ENCODE measurements at places on chromosomes 11 and 22.

DNA sequence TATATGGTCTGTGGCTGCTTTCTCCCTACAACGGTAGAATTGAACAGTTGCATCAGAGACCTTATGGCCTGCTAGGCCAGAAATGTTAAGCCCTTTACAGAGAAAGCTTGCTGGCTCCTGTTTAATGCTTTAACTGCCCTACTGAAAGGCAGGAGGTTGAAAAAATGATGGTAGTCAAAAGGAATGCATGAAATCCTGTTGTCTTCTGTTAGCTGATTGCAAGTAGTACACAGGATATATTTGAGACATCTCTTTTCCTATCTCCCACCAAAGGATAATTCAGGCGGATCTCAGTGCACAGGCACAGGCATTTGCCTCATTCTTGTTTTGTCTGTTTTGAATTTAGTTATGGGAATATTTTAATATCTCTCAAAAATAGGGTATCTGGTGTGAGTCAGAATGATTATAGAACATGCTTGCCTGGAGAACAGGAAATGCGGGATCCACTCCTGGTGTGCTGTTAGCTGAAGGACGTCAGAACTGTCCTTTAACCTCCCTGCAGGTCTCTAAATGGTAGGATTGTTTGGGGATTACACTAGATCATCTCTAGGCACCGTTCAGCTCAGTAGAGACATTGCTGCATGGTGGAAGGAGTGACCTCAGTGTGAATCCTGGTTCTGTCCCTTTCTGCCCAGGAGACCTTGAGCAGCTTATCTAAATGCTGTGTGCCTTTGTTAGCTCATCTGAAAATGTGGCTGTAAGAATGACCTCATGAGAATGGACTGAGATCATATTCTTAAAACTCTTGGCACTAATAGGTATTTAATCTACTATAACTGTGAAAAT is 49.5 kb downstream of the PACS1 start:
- DNase-seq: no peak

DNA sequence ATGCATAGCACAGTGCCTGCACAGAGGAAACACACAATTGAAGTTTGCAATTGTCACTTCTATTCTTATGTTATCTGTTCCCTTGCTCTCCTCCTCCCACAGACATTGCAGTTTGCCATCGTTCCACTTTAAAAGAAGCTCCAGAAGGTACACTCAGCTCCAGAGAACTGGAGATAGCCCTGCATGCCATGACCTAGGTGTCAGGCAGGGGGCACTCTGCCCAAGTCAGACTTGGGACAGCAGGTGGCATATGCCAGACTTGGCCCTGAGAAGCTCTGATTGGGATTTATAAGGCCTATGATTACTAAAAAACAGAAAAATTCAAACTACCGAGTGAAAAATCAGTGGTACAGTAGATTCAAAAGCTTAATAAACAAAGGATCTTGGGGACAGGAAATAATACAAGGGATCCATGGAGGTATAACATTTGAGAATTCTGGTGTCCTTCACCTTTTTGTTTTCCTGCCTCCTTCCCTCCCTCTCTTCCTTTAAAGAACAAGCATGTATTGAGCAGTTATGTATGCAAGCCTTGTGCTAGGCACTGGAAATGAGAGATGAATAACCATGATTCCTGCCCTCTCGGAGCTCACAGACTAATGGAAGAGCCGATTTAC is 40.0 kb downstream of the TENM4 start:
- no peak for DNase-seq

DNA sequence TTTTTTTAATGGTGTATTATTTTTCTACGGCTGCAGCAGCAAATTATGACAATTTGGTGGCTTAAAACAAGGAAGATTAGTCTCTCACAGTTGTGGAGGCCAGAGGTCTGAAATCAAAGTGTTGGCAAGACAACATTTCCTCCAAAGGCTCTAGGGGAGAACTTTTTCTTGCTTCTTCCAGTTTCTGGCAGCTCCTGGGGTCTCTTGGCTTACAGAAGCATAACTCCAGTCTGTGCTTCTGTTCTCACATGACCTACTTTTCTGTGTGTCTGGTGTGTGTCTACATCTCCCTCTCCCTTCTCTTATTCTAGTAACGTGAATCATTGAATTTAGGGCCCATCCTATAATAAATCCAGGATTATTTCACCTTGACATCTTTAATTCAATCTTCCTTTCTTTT is 551.9 kb upstream of the LUZP2 start:
- DNase-seq: no peak

- no peak for DNase-seq
Measured at GRCh38 chr22:35422145-35422544, 22.2 kb downstream of the MCM5 start.

- no peak for DNase-seq
Measured at GRCh38 chr22:30306627-30307011, 17.3 kb upstream of the CASTOR1 start.

DNA sequence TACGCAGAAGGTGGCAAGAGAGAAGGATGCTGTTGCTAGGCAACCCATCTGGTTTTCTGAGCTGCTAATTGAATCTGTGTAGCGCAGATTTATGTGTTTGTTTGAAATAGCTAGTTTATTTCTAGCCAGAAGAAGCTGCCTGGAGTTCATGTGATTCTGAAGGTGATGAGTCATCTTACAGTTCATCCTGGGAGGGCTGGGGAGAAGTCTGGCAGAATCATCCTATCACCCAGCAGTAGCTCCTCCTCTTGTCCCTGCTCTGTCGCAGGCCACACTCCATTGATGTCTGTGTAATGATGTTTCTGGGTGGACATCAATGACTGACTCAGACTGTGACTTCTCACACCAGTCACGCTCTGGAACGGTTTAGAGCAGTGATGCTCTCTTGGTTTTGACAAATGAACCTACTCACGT is 4.8 kb upstream of the FBXO7 start:
- no peak for DNase-seq

DNA sequence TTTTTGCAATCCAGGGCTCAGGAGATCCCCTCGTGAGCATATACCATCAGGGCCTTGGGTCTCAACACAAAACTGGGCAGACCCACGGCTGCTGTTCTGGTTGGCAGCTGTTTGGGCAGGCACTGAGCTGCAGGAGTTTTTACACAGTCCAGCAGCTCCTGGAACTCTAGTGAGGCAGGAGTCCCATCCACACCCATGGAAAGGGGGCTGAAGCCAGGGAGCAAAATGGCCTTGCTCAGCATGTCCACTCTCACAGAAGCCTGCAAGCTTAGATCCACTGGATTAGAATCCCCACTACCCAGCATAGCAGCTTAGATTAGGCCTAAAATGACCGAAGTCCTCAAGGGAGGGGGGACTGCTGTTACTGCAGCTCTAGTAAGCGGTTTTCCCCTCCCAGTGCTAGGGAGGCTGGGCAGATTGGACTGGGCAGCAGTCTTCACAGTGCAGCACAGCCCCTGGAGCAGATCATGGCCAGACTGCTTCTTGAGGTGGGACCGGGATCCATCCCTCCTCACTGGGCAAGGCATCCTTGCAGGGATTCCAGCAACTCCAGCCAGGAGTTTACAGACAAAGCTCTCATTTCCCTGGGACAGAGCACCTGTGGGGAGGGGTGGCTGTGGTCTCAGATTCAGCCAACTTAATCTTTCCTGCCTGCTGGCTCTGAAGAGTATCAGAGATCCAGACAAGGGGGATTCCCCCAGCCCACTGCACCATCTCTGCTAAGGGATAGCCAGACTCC is 36.4 kb upstream of the CARD16 start:
- no peak for DNase-seq

DNA sequence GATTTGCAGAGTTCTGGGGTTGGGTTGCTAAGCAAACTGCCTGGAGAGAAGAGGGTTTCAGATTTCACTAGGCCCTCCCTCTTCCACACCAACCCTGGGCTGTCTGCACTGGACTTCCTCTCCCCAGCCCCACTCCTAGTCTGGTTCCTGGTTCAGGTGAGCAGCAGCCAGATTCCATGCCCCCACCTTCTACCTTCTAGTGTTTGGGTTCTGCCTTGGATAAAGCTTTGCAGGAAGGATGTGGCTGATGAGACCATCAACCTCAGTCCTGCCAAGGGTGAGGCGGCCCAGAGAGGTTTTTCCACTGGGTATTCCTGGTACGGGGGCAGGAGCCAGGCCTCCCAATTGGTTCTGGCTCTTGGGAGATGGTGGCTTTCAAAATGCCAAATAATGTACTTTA is 68.3 kb downstream of the BCR start:
- DNase-seq: no peak

DNA sequence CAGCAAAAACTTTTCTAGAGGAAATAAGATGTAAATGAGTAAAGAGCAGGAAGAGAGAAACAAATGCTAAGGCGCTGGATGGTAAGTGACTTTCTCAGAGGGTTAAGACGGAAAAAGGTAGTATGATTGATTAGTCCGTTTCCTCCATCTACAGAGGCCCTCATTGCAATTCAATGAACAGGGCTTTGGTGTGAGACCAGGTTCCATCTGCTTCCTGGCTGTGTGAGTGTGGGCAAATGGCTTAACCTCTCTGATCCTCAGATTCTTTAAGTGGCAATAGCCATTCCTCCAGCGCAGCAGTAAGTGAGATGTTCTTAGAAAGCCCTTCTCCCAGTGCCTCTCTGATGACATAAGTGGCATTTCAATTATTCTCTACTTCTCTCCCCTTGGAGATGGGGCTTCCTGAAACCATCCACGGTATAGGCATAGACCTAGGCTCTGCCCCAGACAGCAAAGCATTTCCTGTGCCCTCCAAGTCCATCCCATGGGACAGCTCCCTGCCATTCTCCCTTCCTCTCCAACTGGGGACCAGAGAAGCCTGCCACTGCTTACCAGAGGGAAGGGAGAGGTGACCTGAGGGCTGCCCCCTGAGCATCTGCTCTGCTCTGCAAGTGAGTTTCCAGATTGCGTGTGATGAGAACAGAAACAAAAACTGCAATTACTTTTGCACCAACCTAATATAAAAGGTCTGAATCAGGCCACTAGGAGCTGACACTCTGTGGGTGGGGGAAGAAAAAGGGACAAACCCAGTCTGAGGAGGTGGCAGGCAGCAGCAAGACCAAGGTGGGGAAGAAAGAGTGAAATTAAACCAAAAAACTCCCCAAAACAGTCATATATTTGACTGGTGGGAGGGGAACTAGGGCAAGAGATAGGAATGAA is 12.7 kb upstream of the CD44 start:
- DNase-seq: no peak

DNA sequence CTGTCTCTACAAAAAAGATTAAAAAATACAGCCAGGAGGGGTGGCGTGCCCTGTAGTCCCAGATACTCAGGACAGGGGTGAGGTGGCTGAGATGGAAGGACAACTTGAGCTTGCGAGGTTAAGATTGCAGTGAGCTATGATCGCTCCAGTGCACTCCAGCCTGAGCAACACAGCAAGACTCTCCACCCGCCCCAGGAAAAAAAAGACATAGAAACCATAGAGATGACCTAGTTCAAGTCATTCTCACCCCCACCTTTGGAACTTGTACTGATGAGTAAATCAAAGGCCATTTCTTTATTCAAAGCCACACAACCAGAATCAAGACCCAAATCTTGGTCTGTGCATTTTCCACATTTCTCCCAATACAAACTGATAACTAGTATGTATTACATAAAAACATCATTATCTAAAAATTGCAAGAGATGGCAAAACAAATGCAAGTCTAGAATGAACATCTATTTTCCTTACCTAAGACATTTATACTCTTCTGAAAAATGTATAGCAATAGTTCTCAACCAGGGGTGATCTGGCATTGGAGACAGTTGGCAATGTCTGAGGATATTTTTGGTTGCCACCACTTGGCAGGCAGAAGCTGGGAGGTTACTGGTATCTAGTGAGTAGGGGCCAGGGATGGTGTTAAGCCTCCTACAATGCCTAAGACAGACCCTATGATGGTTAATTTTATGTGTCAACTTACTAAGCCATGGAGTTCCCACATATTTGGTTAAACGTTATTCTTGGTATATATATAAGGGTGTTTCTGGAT is 34.6 kb downstream of the LGR4 start:
- no peak for DNase-seq

- DNase-seq: no peak
Measured at GRCh38 chr22:45585437-45585755, 82.7 kb downstream of the FBLN1 start.

DNA sequence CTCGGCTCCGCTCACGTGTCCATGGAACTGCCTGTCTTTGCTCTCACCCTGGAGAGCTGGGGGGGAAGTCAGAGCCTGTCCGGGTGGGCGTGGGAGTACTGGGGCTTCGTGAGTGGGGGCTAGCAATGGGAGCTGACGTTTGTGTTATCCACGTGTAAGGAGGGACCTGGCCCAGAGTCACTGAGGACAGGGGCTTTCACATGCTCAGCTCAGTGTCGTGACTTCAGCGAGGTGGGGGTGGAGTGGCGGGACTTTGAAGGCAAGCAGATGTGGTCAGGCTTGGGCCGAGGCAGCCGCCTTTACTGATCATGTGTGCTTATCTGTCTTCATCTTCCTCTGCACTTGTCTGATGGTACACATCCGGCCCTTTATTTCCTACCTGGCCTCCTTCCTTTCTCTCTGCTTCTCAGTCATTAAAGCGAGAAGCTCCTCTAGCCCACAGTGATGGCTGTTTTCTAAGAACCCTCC is 113.1 kb upstream of the NNMT start:
- no peak for DNase-seq

- no peak for DNase-seq
Measured at GRCh38 chr11:40294349-40294735, 1165.1 kb downstream of the LRRC4C start.

DNA sequence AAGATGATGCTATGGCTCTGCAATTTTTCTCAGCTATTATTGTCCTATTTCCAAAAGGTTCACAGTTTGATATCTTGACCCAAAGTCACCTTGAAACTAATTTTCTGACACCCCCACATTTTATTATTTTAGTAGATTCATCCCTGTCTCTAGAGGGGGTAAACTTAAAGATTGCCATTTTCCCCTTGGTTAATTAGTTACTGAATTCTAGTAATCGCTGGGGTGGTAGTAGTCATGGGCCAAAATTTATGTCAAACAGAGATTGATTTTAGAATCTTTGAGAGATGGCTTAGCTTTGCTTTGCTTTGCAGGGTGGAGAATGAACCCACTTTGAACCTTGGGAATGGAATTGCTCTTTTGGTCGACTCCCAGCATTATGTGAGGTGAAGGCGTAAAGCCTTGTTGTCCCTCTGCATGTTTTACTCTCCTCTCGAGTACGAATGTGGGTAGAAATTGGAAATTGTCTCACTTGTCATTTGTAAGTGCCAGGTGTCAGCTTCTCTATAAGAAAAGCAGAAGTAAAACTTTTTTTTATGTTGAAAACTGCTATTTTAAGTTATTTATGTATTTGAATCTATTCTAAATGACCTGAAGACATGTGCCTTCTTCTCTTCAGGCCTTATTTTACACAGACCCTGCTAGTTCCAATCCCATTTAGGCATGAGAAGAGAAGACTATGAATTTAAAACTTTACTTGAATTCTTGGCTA is 42.4 kb upstream of the RCE1 start:
- no peak for DNase-seq

DNA sequence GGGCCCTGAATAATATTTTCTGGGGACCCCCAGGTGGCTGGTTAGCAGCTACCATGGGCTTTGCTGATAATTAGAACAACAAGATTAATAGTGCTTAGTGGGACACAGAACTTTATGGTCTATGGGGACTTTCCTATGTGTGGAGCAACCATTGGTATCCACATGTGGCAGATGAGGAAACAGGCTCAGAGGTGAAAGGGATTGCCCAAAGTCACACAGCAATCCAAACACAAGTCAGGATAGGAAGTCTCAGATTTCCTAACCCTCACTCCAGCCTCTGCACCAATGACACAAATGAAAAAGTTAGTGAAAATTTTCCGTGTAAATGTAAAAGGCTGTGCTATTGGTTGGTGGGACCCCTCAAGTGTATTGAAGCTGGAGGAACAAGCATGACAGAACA is 15.3 kb upstream of the SLCO2B1 start:
- no peak for DNase-seq

GRCh38 chr11:34364102-34364501 is 6.3 kb upstream of the ABTB2 start:
- no peak for DNase-seq
